ENCODE measurements at places on chromosomes 1 and 21.

GRCh38 chr1:244388961-244389360, 62.7 kb downstream of the ADSS2 start:
- DNase-seq = no peak

GRCh38 chr1:80418134-80418533, 1382.6 kb upstream of the ADGRL2 start:
- DNase-seq = no peak

GRCh38 chr1:232951180-232951579, 769 bp downstream of the NTPCR start:
- no peak for DNase-seq

DNA sequence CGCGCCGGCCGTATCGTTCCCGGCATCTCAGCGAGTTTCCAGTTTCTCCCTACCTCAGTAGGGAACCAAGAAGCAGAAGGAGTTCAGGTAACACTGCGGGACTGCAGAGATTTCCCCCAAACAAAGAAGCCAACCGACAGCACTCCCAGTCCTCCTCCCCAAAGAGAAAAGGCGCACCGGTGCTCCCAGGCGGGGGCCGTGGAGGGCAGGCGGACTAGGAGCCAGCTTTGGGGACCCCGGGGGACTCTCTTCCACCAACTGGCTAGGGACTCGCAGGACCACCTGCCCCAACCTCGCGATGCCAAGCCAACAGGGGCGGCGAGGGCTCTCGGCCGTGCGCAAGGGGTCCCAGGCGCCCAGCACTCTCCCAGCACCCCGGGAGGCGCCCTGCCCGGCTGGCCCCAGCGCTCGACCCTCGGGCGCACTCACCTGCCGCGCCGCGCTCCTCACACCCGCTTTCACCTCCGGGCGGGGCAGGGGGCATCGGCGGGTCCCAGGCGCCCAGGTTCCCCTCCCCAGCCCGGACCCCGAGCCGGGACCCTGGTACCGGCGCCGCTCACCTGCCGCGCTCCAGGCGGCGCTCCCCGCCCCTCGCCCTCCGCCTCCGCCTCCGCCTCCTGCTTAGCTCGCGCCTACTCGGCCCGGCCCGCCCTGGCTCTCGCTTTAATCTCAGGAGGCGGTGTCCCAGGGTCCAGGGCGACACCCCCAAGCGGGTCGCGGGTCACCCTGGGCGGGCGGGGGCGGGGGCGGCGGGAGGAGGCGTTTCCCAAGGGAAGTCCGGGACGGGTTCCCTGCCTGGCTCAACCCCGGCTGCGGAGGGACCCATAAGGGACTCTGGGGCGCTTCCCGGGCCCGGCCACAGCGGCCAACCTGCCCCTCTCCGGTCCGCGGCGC, at the start of gene TMPRSS2:
TMPRSS2 (minus strand) TSS at position 638 of the 894 bp plus-strand sequence. CDS start 10,025 bp downstream, outside the sequence.
- no peak for DNase-seq

GRCh38 chr1:63534406-63534805, 11.1 kb downstream of the EFCAB7 start:
- DNase-seq = no peak

GRCh38 chr1:71223641-71224340, 143.0 kb upstream of the ZRANB2 start:
- DNase-seq = no peak

DNA sequence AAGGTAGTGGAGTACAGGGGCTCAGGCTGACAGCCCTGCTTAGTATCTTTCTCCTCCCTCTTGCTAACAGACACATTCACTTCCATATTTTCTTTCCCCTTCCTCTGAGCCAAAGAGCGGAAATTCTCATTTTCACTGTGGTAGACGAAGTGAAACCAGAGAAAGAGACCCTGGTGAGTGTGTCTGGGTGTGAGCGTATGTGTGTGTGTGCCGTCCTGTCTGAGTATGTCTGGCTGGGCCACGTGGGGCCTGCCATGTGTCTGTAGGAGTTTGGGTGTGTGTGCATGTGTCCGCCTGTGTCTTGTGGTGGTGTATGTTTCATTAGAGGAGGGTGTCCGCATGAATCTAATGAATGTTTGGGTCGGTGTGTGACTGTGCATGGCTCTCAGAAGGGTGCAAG, 1.7 kb downstream of the COL8A2 start:
- no peak for DNase-seq

GRCh38 chr1:117241512-117241911, 30.8 kb upstream of the VTCN1 start:
- no peak for DNase-seq

DNA sequence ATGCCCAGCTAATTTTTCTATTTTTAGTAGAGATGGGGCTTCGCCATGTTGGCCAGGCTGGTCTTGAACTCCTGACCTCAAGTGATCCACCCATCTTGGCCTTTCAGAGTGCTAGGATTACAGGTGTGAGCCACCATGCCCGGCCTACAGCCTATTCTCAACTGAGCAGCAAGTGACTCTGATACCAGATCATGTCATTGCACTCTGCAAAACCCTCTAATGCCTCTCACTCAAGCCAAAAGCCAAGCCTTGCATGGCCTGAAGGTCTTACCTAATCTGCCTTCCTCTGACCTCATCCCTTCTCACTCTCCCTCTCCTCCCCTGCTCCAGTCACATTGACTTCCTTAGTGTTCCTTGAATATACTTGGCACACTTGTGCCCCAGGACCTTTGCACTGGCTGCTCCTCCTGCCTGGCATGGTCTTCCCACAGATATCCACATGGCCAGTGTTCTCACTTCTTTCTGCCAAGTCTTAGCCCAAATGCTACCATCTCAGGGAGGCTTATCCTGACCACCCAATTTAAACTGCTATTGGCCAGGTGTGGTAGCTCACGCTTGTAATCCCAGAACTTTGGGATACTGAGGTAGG, 8.2 kb upstream of the ASAP3 start:
- DNase-seq = no peak

- DNase-seq = no peak
Measured at GRCh38 chr1:12125422-12126355, 41.1 kb upstream of the TNFRSF1B start.

GRCh38 chr1:218347723-218348627, 2.8 kb downstream of the TGFB2 start:
- DNase-seq = no peak

DNA sequence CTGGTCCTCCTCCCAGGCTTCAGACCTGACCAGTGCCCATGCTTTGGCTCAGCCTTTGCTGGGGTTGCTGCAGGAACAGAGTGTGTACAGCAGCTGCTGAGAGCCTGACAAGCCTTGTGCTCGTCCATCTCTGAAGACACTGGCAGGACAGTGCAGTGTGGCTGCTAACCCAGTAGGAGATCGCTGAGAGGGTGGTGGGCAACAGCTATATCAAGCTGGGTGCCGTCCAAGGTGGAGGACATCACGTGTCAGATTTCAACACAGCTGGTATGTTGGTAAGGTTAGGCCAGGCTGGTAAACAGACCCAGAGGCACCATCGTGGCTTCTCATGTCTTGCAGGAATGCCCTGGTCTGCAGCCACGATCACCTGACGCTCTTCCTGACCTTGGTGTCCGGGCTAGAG, 17.9 kb upstream of the SLC25A34 start:
- DNase-seq = no peak

DNA sequence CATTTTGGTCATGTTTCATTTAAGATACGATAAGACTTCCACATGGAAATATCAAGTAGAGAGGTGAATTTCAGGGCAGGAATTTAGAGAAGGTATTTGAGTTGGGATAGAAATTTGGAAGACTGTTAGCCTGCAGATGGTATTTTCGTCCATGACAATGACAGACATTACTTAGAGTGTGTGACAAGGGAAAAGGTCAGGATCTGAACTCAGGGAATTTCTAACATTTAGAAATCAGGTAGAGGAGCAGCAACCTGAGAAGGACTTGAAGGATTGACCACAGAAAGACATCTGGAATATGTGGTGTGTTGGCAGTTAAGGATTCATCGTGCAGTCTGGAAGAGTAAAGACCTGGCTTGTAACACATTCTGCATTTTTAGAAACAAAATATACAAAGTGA, 57.9 kb downstream of the RABGAP1L start:
- no peak for DNase-seq

DNA sequence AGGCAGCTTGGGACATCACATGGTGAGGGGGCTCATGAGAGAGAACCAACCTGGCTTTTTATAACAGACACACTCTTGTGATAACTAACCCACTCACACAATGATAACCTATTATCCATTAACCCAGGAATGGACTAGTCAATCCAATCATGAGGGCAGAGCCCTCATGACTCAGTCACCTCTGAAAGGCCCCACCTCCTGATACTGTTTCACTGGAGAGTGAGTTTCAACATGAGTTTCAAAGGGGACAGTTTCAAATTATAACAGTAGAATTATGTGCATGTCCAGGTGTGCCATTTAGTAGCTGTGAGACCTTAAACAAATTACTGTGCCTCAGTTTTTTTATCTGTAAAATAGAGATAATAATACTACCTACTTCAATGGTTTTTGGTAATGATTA, 47.6 kb upstream of the PPP2R5A start:
- no peak for DNase-seq

DNA sequence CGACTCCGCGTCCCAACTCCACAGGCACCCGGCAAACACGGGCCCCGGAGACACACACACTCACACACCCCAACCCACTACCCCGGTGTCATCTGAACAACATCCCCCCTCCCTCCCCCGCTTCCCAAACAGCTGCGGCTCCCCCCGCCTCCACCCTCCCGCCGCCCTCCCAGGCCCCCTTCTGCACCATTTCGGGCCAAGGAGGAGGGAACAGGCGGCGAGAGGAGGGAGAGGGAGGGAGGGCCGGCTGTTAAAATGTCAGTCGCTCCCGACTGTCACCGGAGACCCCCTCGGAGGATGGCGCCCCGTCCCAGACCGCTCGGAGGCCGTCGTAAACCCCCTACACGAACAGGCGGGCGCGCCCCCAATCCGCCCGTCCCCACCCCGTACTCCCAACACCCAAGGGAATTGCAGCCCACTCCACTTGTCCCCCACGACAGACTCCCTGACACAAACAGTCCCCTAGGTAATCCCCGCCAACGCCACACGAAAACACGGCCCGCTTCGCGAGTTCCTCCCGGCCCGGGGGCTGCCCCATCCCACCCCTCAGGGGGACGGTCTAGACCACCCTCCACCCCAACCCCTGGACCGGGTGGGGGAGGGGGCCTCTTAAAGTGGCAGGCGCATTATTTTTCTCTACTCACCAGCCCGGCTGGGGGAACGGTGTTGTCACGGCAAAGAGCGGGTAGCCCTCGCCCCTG, 583 bp downstream of the MEF2D start:
- DNase-seq = peak; percentile 29

DNA sequence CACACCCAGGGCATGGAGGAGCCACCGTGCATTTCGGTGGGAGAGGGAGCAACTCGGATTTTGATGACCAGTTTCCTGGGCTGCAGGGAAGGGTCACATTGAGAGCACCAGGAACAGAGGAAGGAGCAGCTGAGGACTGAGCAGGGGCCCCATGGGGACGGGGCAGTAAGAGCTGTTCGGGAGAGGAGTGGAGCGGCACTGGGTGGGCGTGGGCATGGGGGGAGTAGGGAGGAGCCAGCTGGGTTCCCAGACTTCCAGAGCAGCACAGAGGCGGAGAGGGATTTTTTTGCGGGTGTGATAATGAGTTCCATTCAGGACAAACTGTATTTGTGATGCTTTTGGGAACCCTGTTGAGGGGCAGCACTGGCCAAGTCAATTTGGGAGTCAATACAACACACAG, 17.4 kb upstream of the GPR153 start:
- no peak for DNase-seq

- DNase-seq = peak; percentile 1
Measured at GRCh38 chr1:172746091-172746949, 87.4 kb downstream of the FASLG start.

DNA sequence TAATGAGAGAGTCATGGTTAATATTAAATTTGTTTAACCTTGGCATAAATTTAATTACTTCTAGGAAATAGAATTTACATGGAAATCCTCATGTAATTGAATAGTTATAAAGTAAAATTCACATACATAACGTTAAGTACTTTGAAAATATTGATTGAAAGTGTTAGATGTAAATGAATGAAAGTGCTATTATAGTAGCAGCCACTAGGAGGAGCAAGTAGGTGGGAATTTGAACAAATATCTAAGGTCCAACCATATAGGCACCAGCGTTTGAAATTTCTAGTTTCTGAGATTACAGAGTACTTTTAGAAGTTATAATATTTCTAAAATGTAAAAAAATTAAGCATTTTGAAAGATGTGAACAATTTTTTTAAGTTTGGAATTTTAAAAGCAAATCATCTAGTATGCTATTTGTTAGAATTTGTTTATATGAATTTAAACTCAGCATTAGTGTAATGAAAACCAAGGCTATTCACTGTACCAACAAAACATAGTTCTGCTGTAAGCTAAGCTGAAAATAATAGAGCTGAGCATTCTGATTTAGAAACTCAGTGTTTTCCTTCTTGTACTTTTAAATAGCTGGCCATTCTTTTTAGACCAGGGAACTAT, 3.3 kb downstream of the B3GALT2 start:
- DNase-seq = no peak

DNA sequence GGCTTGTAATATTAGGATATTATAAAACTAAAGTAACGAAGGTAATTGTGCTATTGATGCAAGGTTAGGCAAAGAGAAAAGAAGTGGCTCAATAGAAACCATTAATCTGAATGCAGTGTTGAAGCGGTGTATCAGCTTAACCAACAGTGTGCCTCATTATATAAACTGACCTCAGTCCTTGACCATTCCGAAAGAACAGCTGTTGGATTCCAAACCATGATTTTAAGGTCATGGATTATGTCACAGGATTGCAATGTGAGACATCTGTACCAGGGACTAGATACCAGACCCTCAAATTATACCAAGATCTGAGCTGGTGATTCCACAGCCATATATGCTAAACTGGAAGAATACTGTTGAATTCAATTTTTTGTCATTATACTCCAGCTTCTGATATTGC, 134.2 kb upstream of the HP1BP3 start:
- no peak for DNase-seq

DNA sequence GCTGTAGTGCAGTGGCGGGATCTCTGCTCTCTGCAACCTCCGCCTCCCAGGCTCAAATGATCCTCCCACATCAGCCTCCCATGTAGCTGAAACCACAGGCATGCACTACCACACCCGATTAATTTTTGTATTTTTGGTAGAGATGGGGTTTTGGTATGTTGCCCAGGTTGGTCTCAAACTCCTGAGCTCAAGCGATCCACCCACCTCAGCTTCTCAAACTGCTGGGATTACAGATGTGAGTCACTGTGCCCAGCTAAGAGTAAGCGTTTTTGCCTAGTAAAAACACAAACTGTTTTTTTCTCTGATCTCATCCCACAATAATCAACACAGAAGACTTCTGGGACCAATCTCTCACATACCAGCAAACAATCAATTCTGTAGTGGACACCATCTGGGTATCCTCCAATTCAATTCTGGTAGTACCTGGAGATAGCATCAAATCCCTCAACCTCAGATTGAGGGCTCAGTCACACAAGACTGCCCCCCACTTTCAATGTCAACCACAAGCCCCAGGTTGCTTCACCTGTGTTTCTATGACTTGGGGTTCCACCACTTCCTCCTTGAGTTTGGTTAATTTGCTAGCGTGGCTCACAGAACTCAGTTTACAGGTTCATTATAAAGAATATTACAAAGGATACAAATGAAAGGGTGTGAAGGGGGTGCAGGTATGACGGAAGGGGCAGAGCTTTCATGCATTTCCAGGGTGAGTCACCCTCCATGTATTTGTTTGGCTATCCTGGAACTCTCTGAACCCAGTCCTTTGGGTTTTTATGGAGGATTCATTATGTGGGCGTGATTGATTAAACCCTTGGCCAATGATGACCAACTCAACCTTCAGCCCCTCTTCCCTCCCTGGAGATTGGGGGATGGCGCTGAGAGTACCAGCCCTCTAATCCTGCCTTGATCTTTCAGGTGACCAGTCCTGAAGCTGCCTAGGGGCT, 40.0 kb upstream of the RHOU start:
- no peak for DNase-seq
